ENCODE measurements at places on chromosomes 4 and X.

- no peak for DNase-seq
Measured at GRCh38 chrX:133538148-133538547, 122.9 kb upstream of the GPC4 start.

DNA sequence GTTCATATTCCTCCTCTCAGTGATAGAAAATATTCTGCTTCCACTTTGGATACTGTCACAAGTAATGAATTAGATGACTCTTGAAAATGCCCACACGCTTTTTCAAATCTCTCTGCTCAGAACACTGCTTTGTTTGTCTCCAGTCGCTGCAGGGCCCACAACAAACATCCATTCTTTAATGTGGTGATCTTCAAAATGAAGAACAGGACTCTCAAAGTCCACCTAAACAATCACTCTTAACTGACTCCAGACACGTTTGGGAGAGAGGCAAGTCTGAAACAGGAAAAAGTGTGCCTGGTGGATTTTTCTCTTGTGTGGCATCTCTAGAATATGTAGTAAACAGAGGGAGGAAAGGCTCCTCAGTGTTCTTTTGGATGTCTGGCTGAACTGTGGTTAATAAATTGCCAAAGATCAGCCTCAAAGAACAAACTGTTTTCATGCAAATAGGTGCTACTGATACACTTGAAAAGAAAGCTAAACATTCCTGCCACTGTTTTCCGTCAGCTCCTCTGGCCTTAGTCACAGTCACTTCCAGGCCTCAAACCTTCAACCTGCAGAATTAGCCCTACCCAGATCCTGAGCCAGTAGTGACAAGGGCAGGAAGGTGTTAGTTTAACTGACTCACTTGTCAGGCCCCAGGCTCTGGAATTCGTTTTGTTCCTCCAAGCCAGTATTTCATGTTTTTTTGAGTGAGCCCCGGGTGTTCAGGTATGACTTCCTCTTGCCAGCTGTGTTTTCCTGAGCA lies 259.6 kb upstream of the GPC4 start:
- DNase-seq, result no peak

- no peak for DNase-seq
Measured at GRCh38 chr4:19689511-19689910, 562.2 kb upstream of the SLIT2 start.

DNA sequence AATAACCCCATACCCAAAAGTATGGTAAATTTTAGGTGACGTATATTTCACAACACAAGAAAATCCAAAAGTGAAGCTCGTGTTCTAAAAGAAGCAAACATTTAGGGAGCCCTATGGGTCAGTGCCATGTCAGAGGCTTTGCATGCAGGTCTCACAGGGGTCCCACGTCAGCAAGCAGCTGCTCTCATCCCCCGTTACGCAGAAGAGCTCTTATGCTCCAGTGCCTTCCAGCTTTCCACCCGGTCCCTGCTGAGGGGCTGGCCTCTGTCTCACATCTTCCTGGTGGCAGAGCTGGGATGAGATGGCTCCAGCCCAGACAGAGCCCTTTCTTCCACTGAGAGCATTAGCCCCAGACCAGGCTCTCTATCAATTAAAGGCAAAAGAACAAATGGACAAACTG lies 82.0 kb downstream of the IRF2 start:
- DNase-seq, result no peak

- DNase-seq, result no peak
Measured at GRCh38 chr4:87399148-87399547, 8.2 kb upstream of the HSD17B11 start.

DNA sequence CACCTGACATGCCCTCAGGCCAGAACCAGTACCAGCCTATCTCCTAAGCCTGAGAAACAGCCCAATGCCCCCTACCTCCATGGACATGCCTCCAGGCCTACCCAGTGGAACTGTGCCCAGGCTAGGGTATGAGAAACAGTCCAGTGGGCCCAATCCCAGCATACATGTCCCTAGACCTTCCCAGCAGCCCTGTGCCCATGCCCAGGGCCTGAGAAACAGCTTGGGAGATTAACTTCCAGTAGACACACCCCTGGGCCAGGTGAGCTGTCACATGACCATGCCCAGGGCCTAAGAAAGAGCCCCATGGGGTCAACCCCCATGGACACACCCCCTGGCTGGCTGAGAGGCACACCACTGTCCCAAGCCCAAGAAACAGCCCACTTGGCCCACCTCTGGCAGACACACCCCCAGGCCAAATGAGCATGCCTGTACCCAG lies 78.8 kb downstream of the CBR4 start:
- DNase-seq, result no peak

- DNase-seq, result no peak
Measured at GRCh38 chr4:173703021-173703420, 173.0 kb upstream of the HAND2 start.

- no peak for DNase-seq
Measured at GRCh38 chr4:176291748-176292147, 22.7 kb upstream of the ASB5 start.

- no peak for DNase-seq
Measured at GRCh38 chrX:75625232-75625631, 102.4 kb upstream of the ZDHHC15 start.

GRCh38 chr4:86934147-86934770 lies 552 bp upstream of the AFF1 start:
- DNase-seq, result peak; percentile 72

GRCh38 chrX:35800474-35800873 lies 2.3 kb downstream of the MAGEB16 start:
- no peak for DNase-seq

GRCh38 chr4:1216869-1217294 lies 32.0 kb downstream of the CTBP1 start:
- peak; percentile 90 for DNase-seq

GRCh38 chr4:185232370-185232769 lies 23.0 kb downstream of the SNX25 start:
- no peak for DNase-seq

- peak; percentile 70 for DNase-seq
Measured at GRCh38 chrX:19334945-19335626, 8.6 kb upstream of the PDHA1 start.

GRCh38 chrX:34638116-34638515 lies 19.0 kb downstream of the TMEM47 start:
- DNase-seq, result no peak

- DNase-seq, result peak; percentile 66
Measured at GRCh38 chr4:101018836-101019235, 328.5 kb downstream of the PPP3CA start.
